Cortex of kidney (tissue), 1 donor: ENCODE measurements at places on chromosomes 12 and 14.

- no peak for DNase-seq
These were observed 2.2 kb upstream of the ZFP36L1 start for GRCh38 chr14:68794851-68795596.

GRCh38 chr12:1838205-1838993 is 18.0 kb downstream of the LRTM2 start:
- no peak for DNase-seq

DNA sequence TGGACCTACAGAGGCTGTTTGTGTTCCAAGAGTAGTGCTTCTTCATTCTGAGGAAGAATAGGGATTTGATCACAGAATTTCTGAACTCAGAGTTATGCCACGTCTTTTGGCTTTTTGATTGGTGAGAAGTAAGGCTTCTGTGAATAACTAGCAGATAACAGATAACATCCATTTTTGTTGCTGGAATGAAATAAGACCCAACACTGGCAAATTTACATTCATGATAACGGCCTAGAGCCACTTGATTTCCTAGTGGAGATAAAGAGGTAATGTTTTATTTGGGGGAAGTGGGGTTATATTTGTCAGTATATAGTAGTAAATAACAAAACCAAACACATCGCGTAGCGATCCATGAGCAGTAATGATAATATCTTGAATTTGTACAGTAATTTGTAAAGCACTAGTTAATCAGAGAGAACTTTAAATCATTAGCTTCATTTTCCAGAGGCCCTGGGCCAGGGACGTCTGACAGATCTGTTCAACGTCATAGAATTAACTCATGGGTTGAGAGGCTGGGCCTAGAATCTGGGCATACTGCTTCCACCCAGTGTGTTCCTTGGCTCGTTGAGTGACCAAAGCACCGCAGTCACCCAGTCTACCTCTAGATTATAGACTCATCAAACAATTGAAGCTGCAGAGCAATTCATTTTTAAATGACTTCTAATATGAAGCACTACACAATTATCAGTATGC is 79.6 kb downstream of the HMGA2 start:
- DNase-seq: no peak

GRCh38 chr14:101948666-101949216 is 15.6 kb upstream of the DYNC1H1 start:
- DNase-seq: no peak

DNA sequence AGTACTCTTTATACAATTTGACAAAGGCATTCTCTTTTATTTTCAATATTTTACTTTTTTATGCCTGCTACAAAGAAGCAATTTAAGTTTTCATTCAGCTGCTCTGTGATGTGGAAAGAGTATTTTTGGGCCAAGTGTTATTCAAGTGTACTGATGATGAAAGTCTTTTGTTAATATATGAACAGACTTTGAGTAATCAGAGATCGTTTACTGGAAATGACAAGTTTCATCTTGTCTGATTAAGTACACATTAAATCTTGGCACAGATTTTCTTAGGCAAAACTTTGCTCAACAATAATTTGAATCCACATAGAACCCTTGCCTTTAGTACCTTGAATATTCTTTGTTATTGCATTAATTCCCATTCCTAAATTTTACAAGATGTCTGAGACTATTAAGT is 13.3 kb upstream of the PZP start:
- no peak for DNase-seq

- no peak for DNase-seq
These were observed 63.2 kb downstream of the ERGIC2 start for GRCh38 chr12:29317556-29318363.

GRCh38 chr14:54818201-54819133 is 84.2 kb downstream of the GCH1 start:
- no peak for DNase-seq

GRCh38 chr14:92496191-92496857 is 17.3 kb upstream of the RIN3 start:
- DNase-seq: no peak

GRCh38 chr12:121366063-121366459 is 13.8 kb upstream of the ANAPC5 start:
- no peak for DNase-seq

GRCh38 chr12:89476232-89476631 is 48.4 kb downstream of the GALNT4 start:
- DNase-seq: no peak

- no peak for DNase-seq
These were observed 1.6 kb downstream of the PHLDA1 start for GRCh38 chr12:76029982-76030340.

- no peak for DNase-seq
These were observed 248.5 kb downstream of the GLT1D1 start for GRCh38 chr12:129101816-129102215.

DNA sequence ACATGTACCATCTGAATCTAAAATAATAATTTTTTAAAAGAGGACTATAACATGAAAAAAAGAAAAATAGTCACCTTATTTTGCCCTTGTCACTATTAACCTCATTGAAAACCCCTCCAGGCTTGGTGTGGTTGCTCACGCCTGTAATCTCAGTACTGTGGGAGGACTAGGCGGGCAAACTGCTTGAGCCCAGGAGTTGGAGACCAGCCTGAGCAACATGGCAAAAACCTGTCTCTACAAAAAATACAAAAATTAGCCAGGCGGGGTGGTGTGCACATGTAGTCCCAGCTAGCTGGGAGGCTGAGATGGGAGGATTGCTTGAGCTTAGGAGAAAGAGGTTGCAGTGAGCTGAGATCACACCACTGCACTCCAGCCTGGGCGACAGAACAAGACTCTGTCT is 126.3 kb upstream of the KRAS start:
- DNase-seq: no peak

DNA sequence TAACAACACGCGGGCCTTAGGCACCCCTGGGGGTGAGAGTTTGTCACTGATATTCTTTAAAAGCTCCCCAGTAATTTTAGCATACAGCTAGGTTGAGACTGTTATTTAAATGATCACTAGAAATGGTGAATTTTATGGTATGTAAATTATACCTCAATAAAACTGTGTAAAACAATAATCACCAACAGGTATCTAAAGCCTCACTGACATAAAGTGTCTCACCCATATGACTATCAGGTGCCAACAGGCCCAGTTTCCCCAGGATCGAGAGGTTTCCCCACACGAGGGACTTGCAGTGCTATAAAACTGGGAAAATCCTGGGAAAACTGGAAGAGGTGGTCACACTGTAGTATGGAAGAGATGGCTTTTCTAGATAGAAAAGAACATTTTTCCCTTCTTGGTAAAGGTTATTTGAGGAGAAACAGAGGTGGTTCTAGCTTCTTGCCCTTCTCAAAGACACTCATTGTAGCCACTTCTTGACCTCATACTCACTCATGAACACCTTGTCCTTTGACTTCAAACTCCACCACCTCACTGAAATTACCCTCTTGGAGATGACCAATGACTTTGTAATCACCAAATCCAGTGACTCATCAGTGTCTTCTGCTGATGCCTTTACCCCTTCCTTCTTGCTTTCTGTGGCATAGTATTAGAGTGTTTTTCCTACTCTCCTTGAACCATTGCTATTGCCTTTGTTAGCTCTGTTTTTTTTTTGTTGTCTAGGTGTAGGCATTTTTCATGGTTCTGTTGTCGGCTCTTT is 24.8 kb upstream of the NUBPL start:
- DNase-seq: no peak

GRCh38 chr12:57940052-57940914 is 1.1 kb upstream of the ATP23 start:
- no peak for DNase-seq

DNA sequence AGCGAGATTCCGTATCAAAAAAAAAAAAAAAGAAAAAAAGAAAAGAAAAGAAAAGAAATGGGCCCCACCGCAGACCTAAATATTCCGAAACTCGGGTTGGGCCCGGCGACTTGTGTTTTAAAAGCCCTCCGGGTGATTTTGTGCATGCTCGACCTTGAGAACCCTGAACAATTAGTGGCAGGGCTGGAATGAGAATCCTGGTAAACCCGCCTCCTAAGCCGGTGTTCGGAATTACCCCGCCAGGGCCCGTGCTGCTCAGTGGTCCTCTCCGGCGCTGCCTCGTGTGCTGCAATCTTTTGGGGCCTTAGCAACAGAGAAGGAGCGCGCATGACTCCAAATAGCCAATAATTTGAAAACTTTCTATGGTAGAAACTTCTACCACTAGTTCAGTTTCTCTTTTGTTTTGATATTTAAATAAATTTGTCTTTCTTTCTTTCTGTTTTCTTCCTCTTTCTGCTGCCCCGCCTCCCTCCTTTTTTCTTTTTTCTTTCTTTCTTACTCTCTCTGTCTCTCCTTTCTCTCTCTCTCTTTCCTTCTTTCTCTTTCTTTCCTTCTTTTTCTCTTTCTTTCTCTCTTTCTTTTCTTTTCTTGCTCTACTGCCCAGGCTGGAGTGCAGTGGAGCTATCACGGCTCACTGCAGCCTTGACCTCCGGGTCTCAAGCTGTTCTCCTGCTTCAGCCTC is 1.5 kb upstream of the GALNT6 start:
- no peak for DNase-seq

- DNase-seq: no peak
These were observed 22.9 kb downstream of the JKAMP start for GRCh38 chr14:59507063-59507751.

DNA sequence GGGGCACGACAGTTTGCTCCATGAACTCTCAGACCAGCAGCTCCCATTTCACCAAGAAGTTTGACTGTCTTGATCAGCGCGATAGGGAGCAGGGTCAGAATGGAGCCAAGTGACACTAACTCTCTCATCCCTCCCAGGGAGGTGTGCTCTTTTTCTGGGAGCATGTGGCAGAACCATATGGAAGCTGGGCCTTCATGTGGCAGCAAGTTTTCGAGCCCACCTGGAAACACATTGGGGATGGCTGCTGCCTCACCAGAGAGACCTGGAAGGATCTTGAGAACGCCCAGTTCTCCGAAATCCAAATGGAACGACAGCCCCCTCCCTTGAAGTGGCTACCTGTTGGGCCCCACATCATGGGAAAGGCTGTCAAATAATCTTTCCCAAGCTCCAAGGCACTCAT is 24.0 kb downstream of the ITGA7 start:
- DNase-seq: no peak

GRCh38 chr14:47536341-47536740 is 139.1 kb downstream of the MDGA2 start:
- DNase-seq: no peak

GRCh38 chr12:67483871-67484554 is 164.5 kb upstream of the DYRK2 start:
- DNase-seq: no peak

DNA sequence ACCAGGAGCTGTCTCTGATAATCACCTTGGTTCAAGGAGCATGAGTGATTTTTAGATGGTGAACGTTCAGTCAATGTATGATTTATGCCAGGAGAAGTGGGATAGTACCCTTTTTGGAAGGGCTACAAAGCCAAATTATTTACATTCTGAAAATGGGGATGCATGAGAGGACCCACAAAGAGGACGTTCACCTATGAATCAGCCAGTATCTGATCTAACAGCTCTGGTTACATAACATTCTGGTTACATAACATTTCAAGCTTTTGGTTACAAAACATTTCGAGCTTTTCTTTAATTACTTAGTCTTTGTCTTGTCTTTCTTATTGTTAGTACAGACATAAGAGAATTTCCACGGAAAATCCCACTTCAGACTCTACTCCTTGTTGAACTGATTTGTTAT is 68.8 kb downstream of the SLCO1A2 start:
- no peak for DNase-seq

- DNase-seq: no peak
These were observed 33.8 kb downstream of the PLEKHG7 start for GRCh38 chr12:92736605-92737004.

- DNase-seq: no peak
These were observed 256.3 kb upstream of the SFSWAP start for GRCh38 chr12:131454418-131455217.

- no peak for DNase-seq
These were observed 9.5 kb downstream of the SPTB start for GRCh38 chr14:64870160-64870559.

DNA sequence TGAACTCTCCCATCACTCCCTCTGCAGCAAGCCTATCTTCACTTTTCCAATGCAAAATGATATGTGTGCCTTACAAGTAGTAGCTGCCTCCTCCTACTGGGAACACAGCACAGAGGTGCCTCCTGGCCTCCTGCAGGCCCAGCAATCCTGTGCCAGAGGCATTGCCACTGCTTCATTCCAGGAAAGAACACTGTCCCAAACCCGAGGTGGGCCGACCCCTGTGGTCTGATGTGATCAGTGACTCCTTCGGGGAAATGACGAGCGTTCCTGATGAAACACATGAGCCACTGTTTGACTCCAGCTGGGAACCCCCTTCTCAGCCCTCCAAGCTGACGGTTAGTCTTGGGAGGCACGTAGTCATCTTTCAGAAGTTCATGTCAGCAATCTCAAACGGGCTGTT is 19.5 kb downstream of the PSMC1 start:
- no peak for DNase-seq

DNA sequence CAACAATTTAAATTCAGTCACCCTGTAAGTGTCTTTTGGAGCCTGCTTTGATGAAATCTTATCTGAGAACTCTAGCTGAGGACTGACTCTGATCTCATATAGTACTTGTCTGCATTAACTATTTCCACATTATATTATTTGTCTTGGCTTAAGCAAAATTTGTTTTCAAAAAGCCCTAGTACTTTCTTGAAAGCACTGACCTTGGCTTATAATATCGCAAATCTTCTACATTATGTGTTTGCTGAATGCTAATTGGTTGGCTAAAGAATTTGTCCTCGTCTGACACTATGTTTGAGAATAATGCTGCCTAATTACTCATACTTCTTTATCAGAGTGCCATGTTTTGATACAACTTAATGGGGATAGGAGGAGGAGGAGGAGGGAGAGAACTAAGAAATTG is 46.9 kb upstream of the FLRT2 start:
- no peak for DNase-seq

GRCh38 chr14:59187802-59188460 is 536 bp upstream of the DAAM1 start:
- DNase-seq: no peak

GRCh38 chr12:71610031-71610795 is 53.4 kb downstream of the ZFC3H1 start:
- no peak for DNase-seq

- DNase-seq: no peak
These were observed 460.4 kb upstream of the SOX5 start for GRCh38 chr12:24409868-24410267.

- DNase-seq: no peak
These were observed 26.4 kb downstream of the RIMBP2 start for GRCh38 chr12:130689408-130690405.

DNA sequence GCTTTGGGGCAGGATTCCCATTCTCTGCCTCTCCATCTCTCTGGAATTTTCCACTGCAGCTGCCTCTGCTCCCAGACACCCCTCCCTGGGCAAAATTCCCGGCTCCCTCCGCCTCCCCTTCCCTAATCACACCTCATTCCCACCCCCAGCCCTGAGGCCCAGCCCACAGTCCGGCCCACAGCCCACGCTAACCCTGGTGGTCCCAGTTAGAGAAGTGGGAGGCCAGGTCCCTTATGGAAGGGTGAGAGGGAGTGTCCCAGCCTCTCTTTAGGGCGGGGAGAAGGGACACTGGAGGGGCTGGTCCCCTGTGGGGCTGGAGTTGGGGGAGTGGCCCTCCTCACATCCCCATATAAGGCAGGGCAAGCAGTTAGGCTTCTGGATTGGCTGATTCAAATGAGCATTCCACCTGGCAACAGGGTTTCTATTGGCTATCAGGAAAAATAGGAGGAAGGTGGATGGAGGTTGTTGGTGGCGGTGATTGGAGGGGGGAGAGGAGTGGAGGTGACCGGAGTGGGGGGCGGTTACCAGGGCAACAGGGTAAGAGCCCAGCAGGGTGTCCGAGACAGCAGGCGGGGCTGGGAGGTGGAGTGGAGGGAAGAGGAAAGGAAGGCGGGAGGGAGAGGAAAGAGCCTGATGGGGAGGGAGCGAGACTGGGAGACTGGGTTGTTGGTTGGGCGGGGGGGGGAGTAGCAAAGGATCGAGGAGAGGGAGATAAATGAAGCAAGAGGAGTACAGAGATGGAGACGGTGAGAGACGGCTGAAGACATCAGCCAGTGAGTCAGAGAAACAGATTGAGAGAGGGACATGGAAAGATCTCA is 1.9 kb upstream of the PTMS start:
- no peak for DNase-seq
